ENCODE measurements at places on chromosomes 11 and 22.

DNA sequence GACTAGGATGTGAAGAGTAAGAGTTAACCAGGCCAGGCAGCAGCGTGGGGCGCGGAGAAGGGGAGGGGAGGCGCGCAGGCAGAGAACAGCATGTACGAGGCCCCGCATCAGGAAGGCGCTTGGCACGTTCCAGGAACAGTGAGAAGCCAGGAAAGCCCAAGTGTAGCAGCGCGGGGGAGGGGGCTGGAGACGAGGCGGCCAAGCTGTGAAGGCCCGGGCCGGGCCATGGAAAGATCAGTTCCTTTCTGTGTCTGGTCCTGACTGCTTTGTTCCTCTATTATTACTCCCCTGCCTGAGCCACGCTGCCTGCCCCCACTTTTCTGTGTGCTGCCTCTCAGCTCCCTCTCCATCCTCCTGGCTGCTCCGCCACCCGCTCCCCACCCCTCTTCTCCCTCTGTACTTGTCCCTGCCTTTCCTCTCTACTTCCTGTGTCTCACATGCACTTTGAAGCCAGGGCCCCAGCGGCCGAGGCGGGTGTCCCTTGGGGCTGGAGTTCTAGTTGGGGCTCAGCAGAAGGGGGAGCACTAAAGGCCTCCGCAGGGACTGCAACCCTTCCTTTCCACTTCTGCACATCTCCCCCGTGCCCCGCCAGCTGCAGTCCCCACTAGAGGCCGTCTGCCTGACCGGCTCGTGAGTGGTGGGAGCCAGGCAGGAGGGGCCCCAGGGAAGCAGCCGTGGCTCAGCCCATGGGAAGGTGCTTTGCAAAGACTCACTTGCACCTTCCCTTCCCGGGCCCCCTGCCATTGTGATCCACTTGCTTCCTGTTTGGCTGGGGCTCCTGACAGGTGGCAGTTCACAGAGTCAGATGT lies 63.7 kb downstream of the PRDM11 start:
- no peak for DNase-seq

DNA sequence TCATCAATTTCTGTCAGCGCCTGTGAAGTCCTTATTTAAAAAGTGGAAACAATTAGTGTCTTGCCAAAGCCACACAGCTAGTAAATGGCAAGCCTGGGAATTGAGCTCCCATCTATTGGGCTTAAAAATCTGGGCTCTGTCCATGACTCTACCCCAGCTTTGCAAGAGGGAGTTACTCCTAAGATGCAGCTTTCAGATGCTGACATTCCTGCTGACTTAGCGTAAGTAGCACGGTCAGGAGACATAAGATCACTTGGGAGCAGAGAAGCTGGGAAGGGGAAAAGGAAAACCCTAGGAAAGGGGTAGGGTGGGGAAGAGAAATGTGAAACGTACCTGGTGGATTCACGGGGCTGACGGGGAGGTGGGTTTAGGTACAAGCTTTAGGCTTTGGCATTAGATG lies 36.0 kb upstream of the OR4B1 start:
- DNase-seq: no peak

- no peak for DNase-seq
Observed at GRCh38 chr11:128472128-128473089, 114.9 kb downstream of the ETS1 start.

DNA sequence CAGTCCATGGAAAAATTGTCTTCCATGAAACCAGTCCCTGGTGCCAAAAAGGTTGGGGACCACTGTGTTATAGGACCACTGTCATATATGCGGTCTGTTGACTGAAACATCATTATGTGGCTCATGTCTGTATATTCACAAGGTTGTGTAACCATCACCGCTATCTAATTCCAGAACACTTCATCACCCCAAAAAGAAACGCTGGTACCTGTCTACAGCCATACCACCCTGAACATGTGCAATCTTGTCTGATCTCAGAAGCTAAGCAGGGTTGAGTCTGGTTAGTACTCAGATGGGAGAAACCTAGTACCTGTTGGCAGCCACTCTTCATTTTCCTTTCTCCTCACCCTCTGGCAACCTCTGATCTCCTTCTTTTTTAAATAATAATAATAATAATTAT lies 12.9 kb upstream of the PIK3IP1 start:
- no peak for DNase-seq

DNA sequence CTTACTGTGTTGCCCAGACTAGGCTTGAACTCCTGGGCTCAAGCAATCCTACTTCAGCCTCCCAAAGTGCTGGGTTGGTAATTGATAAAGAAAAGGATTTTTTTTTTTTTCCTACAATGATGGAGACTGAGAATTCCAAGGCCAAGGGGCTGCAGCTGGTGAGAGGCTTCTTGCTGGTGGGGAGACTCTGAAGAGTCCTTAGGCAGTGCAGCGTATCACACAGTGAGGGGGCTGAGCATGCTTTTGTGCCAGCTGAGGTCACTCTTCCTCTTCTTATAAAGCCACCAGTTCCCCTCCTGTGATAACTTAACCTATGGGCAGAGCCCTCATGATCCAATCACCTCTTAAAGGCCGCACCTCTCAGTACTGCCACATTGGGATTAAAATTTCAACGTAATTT lies 28.2 kb upstream of the CCDC81 start:
- no peak for DNase-seq

GRCh38 chr11:72925656-72926055 lies 111.4 kb downstream of the ATG16L2 start:
- DNase-seq: no peak

GRCh38 chr22:43338766-43339345 lies 4.3 kb downstream of the SCUBE1 start:
- no peak for DNase-seq
